ENCODE measurements at places on chromosomes 7 and 10.

- DNase-seq: no peak
Observed at GRCh38 chr7:101365956-101366355, 3.3 kb downstream of the COL26A1 start.

DNA sequence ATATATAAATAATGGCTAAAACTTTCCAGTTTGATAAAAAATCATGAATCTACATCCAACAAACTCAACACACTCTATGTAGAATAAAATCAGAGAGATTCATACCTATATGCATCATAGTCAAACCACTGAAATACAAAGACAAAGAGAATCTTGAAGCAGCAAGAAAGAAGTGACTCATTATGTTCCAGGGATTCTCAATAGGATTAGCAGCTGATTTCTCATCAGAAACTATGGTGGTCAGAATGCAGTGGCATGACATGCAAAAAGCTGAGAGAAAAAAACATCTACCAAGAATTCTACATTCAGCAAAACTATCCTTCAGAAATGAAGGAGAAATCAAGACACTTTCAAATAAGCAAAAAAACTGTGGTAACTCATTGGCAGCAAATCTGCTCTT lies 187.4 kb downstream of the RNLS start:
- no peak for DNase-seq

DNA sequence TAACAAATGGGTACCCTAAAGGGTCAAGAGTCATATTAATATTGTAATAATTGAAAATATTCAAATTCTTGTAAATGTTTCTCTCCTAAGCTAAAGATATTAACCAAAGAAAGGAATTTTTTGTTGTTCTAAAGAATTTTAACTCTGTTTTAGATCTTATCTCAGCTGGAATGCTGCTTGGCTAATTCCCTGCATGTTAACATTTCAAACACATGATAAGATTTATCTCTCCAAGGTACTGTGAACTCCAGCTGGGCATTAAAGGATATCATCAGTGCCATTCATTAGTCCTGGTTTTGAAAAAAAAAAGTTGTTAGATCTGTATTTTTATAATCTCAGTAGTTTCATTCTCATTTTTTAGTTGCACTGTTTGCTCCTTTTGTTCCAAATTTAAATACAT lies 76.9 kb downstream of the MAPK8 start:
- no peak for DNase-seq

- no peak for DNase-seq
Observed at GRCh38 chr7:51126324-51126723, 190.3 kb downstream of the COBL start.

GRCh38 chr10:1117651-1118050 lies 61.5 kb downstream of the WDR37 start:
- DNase-seq: no peak

GRCh38 chr10:10479465-10479864 lies 538.2 kb upstream of the CELF2 start:
- no peak for DNase-seq

- no peak for DNase-seq
Observed at GRCh38 chr7:36298106-36298505, 91.6 kb upstream of the ANLN start.

All from kidney capillary endothelial cell (primary cell).